ENCODE measurements at places on chromosomes 6 and 20. TPM values are rescaled to one million over a fixed set of nuclear protein-coding genes. Genes with fewer than 3 reads are reported as not detected.

DNA sequence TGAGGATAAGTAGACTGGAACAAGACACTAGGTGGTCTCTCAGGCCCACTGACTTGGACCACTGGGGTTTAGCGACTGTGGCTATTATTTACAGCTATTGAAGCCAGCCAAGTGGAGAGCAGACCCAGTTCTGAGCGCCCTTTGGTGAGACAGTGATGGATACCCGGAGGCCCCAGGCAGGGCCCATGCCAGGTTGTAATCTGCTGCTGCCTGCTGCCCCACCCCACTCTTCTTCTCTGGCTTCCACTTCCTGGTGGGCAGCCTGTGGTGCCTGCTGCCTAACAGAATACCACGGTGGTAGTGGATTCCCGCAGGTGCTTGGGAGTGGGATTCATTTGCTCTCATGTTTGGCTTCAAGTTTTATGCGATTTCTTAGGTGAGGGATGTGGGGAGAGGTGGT is 570 bp downstream of the RAB44 start:
- DNase-seq: no peak

ENTPD6 gene
- total RNA-seq: 127 TPM

DNA sequence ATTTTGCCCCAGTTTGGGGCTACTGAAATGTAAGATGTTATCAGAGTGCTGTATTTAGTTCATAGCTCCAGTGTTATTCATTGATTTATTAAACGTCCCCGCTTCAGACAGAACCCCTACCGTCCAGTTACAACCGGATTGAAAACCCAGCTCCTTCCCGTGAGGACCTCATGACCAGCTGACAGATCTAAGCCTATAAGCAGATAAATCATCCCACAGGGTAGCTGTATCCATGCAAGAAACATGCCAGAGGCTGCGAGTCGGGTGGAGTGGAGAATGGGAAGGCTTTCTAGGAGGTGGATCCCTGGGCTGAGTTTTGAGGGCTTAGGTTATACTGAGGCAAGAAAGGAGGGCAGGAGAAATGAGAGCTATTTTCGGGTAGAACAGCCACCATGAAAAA is 260.0 kb downstream of the ARID1B start:
- no peak for DNase-seq

- DNase-seq: no peak
Observed at GRCh38 chr20:17584689-17585088, 14.8 kb downstream of the DSTN start.

Data from left cardiac atrium (tissue), 4 donors.